ENCODE measurements at places on chromosomes 12 and 14.
A peak's percentile ranks its signal among the peaks of the same experiment; 100 is the strongest.

DNA sequence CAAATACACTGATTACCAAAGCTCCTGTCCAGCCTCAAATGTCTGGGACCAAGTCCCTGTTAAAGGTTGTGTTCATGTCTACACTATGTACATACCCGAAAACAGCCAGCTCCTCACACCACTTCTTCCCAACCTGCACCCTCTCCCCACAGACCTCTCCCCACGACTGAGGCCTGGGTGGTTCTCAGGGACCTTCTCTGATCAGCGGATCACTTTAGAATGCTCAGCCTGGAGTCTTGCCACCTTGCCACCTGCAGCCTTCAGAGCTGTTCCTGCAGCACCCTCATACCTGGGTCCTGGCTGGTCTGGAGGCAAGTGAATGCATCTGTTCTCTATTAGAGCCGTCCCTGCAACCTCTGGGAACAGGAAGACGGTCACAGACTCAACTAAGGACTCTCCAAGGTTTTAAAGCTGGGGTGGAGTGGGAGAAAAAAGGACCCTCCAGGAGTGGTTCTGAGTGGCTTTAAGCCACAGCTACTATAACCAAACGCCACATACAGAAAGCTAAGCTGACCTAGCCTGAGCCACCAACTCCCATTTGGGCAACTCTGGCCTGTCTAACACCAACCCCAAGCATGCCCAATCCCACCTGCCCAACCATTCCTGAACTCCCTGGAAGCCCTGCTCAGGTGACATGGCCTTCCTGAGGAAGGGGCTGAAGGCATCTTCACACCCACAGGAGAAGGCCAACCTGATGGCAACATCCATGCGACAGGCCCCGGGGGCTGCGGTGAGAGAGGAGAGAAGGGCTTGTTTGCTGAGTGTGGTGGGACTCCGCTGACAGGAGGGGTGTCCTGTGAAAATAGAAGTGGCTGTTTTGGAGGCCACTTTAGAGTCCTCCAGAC is 8.6 kb downstream of the KRT2 start:
- no peak for DNase-seq

DNA sequence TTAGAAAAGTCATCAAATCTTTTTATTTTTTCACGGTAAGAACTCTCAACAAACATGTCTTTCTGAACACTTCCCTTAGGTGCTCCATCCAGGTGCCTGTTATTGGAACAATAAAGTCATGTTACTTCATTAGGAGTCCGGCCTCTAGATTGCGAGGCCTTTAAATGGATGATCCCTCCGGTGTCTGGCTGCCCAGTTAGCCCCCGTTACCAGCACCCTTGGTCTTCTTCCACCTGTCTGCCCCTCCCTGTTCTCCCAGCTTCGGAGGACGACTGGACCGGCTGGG is 593 bp upstream of the PA2G4 start:
- DNase-seq, result no peak

- DNase-seq, result no peak
Observed at GRCh38 chr12:130474599-130475269, 137.0 kb downstream of the PIWIL1 start.

GRCh38 chr14:37082449-37082848 is 90.0 kb downstream of the SLC25A21 start:
- DNase-seq, result no peak

DNA sequence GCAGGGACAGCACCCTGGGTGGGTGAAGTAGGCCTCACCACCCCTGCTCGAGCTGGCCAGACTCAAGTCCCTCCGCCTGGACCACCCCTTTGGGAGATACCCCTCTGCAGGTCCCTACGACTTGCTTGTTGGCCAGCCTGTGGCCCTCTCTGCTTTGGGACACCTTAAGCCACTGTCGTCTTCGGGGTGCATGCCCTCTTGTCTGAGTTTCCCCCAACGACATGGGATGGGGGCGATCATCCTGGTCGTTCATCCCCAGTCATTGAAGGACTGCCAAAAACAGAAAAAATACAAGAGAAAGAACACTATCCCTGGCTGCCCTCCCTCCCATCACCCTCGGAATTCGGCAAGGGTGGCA is 151.1 kb downstream of the DPF3 start:
- DNase-seq, result no peak

- no peak for DNase-seq
Observed at GRCh38 chr12:79174626-79175025, 310.1 kb downstream of the SYT1 start.

DNA sequence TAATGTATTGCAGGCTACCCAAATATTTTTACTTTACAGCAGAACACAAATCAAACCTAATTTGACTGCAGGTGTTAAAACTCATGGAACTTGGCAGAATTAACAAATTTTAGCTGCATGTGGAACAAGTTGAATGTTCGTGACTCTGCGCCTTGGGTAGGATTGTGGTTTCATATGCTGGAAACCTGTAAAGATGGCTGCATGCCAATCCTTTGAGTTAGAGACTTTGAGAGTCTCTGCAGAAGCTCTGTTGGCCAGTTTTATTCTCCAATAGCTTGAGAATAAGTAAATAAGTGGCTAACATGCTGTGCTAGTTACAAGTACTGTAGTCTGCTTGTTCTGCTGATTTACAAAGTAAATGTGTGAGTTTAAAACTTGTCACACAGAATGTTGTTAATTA is 77.8 kb downstream of the PDE6H start:
- DNase-seq, result no peak

DNA sequence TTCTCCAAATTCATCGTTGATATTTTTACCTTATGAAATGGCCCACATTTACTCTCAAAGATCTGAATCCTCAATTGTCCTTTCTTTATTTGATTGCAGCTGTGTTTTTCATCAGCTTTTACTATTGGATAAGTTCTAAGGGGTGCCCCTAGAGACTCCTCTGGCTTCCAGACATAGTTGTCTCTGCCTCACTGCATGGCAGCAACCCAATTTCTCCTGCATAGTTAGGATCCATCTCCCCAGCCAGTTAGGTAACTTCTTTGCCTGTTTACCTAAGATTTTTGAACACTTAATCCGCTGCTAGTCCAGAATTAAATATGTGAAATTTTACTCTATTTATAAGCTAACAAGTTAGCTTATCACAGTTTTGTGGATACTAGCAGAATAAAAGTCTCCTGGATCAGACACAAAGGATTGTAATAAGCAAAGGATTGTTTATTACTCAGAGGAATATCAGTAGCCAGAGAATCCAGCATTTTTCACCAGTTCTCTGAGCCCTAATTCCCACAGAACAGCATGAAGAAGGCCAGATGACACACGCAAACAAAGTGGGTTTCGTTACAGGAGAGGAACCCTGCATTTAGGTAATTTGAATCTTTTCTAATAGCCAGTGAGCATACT is 101.1 kb downstream of the BBS10 start:
- DNase-seq, result no peak

DNA sequence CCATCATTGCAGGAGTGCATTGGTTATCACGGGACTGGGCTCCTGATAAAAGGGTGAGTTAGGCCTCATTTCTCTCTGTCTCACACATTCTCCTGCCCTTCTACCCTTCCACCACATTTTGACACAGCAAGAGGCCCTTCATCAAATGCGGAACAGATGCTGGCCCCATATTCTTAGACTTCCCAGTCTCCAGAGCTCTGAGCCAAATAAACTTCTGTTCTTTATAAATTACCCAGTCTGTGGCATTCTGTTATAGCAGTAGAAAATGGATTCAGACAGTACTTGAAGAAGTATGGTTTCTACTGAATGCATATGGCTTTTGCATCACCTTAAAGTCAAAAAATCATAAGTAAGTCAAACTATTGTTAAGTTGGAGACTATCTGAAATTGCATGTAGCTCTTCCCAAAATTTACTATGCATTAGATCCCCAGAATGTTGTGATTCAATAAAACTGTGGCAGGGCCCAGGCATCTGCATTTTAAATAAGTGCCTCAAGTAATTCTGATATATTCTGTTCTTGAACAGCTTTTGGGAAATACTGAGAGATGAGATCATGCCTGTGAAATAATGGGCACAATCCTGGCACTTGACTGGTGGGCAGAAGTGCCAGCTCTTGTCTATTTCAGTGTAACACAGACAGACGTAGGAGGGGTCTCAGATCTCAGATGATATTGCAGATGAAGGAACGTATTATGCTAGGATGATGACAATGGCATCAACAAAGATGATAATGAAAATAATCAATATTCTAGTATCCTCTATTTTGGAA is 68.2 kb downstream of the E2F7 start:
- DNase-seq, result no peak

- no peak for DNase-seq
Observed at GRCh38 chr14:53516261-53516774, 363.2 kb upstream of the DDHD1 start.

- no peak for DNase-seq
Observed at GRCh38 chr12:3381059-3382047, 109.7 kb upstream of the PRMT8 start.

DNA sequence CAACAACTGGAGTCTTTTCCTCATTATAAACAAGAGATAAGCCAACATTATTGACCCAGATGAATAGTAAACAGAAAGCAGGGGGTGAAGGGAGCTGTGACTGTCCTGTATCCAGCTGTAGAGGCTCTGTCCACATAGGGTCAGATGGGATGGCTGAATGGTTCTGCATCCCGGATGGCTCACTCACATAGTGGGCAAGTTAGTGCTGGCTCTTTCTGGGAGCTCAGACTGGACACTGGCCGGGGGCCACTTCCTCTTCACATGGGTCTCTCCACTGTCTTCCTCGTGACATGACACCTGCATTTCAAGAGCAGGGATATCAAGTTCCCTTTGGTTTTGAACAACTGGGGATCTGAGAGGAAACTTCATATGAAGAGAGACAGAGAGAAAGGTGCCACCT is 969.6 kb upstream of the TMEM132C start:
- DNase-seq, result no peak

- no peak for DNase-seq
Observed at GRCh38 chr12:52004042-52004648, 2.6 kb upstream of the TAMALIN start.

DNA sequence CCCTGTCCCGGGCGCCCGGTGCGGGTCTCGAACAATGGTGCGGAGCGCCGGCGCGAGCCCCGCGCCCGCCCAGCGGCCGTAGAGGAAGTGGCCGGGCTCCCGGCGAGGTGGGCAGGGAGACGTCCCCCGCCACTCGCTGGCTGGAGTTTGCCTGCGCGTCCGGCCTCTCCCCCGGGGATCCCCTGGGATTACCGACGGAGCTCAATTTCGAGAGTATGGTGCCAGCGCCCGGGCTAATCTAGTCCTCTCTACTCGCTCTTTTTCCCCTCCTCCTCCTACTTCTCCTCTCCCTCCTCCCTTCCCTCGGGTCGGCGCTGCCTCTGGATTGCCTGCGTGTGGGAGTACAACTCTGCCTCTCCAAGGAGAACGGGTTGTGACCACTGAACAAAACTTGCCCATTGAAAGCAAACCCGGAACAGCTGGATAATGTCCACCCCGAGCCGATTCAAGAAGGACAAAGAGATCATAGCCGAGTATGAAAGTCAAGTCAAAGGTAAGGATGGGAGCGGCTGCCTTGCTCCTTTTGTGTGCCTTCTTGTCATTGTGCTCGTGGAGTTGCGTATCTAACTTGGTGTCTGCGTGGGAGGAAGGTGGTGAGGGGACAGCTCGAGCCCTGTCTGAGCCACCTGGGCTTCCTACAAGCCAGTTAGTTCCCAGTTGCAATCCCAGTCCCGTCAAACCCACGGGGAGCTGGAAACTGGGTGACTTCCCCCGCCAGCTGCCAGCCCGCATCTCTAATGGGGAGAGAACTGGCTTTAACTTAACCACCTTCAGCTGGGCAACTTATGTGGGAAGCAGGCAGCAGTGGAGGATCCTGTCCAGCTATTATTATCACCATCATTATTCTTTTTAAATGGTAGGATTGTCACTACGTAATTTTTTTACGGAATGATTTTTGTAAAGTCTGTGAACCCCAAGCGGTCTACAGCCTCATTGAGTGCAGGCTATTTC is at the start of gene SRGAP1:
Gene SRGAP1 (plus strand): TSS at position 310 of the 951 bp plus-strand sequence. CDS start 117 bp downstream, at position 427.
- DNase-seq, result peak; percentile 5

- no peak for DNase-seq
Observed at GRCh38 chr12:7460375-7461259, 16.7 kb upstream of the CD163L1 start.

DNA sequence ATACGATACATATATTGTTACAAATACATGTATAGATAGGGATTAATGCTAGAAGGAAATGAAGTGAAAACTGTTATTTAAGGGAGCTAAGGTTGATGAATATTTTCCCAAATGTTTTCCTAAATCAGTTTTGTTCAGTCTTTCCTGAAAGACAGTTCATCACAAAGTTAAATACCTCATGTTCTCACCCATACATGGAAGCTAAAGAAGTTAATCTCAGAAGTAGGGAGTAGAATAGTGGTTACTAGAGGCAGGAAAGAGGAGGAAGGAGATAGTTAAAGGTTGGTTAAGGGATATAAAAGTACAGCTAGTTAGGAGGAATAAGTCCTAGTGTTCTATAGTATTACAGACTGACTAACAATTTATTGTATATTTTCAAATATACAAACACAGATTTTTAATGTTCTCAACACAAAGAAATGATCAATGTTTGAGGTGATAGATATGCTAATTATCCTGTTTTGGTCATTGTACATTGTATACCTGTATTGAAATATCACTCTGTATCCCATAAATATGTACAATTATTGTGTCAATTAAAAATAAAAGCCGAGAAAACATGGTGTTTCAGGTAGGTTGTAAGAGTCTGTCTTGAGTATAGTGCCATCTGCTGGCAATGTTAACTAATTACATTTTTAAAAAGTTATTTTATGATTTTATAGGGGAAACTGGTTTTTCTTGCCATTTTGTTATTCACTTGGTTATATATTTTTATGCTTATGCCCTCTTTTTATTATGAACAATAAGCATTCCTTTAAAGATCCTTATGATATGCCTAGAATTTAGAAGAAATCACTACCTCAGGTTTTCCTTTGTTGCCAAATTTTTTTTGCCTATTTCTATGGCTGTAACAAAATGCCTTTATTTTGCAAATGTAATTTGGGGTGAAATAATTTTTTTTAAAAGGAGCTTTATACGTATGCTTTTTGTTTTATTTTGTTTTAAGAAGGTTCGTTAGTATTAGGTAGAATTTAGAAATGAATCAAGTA is 26.9 kb downstream of the ZDHHC17 start:
- DNase-seq, result no peak

GRCh38 chr14:82500222-82500621 is 966.6 kb upstream of the SEL1L start:
- no peak for DNase-seq

DNA sequence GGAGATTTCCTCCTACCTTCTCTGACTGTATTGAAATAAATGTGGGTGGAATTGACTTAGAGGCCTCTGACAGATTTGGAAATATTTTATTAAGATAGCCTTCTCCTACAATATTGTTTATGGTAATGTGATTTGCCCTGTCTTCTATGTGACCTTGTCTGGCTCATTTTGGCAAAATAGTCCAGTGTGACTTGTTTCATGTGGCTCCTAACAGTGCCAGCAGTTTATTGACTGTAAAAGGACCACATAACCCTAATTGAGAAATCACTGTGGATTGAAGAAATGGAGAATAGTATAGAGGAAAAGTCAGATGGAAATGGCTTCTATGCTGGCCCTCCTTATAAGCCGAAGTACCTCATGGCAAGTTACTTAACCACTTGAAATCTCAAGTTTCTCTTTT is 170.9 kb upstream of the PTPRQ start:
- DNase-seq, result no peak

GRCh38 chr12:117063162-117063911 is 35.9 kb downstream of the TESC start:
- no peak for DNase-seq

GRCh38 chr12:66296176-66296683 is 6.1 kb upstream of the HELB start:
- DNase-seq, result no peak
